Mucosa of gallbladder (tissue), 1 donor: ENCODE measurements at places on chromosomes 7 and 10.

- no peak for DNase-seq
Observed at GRCh38 chr7:116165717-116166116, 44.6 kb upstream of the TES start.

GRCh38 chr10:18738835-18739234, 79.6 kb downstream of the ARL5B start:
- no peak for DNase-seq

DNA sequence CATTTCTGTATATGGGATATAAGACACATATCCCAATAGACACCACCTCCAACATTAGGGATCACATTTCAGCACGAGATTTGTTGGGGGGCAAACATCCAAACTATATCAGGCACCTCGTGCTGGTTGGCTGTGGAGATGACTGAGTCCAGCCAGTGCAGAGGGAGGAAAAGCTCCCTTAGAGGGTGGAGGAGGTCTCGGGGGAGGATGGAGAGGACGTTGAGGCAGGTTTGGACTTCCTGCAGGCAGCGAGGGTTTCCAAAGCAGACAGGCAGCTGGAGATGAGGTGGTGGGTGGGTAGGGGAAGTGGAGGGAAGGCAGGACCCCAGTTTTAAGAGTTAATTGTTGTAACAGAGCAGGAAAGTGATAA, 56.7 kb downstream of the EEPD1 start:
- DNase-seq: no peak

DNA sequence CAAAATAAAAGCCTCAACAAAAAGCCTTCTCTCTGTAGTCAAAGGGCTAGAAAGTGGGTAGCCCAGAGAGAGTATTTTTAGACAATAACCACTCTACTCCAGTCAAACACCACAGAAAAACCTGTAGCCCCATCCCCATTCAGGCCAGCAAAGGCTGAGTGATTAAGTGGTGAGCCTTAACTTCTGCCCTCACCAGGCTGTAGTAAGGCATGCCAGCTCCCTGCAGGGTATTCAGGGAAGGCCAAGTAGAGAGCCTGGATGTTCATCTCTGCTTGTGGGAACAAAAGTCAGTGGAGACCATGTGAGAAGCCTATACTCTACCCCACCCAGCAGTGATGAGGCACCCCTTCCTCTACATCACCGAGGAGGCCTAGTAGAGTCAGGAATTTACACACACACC, 51.2 kb downstream of the HIF1AN start:
- no peak for DNase-seq
